ENCODE measurements at places on chromosomes 3 and 15.

GRCh38 chr3:39154280-39155021 lies 1.1 kb upstream of the CSRNP1 start:
- DNase-seq, result no peak

DNA sequence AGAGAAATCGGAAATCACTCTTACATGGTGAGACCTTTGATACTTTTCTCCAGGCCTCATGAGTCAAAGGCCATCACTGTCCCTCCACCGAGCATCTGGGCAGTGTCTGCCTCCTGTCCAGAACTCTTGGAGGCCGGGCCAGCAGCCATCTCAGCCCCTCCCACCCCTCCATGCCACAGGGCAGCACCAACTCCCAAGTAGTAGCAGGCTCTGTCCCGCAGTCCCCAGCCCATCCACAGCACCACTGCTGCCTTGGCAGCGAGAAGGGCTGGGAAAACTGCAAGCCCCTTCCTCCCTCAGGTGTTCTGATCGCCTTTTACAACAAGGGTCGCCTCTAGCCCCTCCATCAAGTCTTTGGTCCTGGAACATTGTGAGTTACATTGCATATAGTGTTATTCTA lies 5.5 kb downstream of the LYSMD4 start:
- no peak for DNase-seq

DNA sequence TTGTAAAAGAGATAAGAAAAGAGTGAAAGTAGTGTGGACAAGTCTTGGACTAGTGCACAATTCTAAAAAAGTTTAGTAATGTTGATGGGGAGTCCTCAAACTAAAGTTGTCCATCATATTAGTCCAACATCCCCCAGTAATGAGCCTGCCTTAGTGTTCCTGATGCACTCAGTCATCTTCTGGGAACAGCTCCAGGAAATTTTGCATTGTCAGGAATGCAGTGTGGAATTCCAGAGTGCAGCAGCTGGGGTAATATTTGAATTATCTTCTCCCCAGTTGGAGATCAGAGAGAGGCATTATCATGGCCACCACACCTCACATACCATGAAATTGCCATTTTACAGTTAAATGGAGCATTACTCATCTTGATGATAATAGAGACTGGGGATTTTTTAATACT lies 528.8 kb upstream of the NAALADL2 start:
- DNase-seq, result no peak

DNA sequence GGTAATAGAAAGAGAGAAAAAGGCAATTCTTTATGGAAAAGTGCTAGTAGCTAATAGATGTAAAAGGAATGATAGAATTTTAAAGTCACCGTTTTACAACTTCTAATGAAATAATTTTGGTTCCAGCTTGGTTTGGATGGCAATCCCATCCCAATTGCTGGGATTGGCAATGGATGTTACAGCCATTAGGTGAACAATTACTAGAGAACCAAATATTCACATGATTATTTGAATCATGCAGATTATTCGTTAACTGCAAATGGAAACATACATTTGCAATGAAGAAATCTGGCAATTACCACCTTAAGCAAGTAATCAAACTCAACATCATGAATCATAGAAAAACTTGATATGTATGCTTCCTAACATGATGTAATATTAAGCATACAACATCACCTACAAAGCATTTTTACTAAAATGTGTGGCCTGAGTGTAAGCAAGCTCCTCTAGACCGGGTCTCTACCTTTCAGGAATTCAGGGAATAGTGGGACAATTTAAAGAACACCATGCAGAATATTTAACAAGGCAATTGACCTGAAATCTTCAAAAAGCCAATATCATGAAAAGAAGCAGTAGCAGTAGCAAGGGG lies 26.2 kb upstream of the ANP32A start:
- no peak for DNase-seq

- DNase-seq, result no peak
Measured at GRCh38 chr15:91915576-91915975, 62.1 kb downstream of the SLCO3A1 start.

- DNase-seq, result no peak
Measured at GRCh38 chr3:50278123-50278879, 586 bp upstream of the LSMEM2 start.

DNA sequence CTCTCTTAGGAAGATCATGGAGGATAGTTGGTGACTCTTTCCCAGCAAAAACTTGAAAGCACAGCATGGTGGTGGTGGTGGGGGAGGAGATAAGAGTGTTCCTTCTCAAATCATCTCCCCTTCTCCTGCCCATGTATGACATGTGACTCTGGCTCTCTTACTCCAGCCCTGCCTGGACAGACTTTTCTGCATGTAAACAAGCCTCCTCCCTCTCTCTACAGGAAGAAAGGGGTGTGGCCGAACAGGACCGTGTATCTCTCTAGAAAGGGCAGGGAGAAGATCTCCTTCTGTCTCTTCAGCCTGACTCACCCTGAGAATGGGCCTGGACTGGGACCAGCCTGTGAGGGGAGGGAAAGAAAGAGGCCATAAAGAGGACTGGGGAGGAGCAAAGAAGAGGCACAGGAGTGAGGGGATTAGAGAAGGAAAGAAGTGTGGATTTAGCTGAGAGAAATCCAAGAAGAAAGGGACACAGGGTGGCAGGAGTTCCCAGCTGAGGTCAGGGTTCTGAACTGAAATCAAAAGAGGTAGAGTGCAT lies 1.5 kb downstream of the CELF6 start:
- no peak for DNase-seq

- no peak for DNase-seq
Measured at GRCh38 chr15:57550640-57551039, 41.1 kb upstream of the MYZAP start.
